Stimulated activated CD8-positive, alpha-beta memory T cell treated with anti-CD3 and anti-CD28 coated beads, Interleukin-4, amount 100 ng/mL, for 1 hour (primary cell): ENCODE measurements at places on chromosomes 3 and 15.

DNA sequence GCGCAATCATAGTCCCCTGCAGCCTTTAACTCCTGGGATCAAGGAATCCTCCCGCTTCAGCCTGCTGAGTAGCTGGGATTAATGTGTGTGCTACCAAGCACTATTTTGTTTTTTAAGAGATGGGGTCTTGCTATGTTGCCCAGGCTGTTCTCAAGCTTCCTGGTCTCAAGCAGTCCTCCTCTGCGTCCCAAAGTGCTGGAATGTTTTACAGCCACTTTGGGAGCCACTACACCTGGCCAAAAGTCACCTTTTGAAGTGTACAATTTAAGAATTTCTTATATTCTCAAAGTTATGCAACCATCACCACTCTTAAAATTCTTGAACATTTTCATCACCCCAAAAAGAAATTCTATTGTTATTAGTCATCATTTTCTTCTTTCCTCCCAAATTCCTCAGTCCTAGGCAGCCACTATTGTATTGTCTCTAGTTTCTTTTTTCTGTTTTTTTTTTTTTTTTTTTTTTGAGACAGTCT lies 17.8 kb downstream of the CDV3 start:
- DNase-seq: no peak

- DNase-seq: no peak
These were observed 10.1 kb downstream of the MELTF start for GRCh38 chr3:197019535-197019934.

DNA sequence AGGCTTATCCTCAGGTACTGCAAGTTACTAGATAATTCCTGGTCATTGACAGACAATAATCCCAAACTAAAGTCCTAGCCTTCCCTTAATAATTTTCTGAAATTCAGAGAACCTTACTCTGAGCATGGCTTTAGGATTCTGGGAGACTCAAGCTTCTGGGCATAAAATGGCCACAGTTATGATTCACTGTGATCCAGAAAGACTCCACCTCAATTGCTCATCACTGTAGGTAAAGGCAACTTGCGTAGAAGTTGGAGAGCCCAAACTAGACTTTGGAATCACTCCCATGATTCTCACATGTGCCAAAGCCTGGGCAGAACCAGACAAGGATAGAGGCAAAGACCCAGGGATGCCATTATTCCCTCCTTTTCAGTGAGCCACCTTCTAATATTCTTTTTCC lies 195.3 kb downstream of the OSBPL10 start:
- no peak for DNase-seq

- DNase-seq: no peak
These were observed 4.6 kb downstream of the TLE3 start for GRCh38 chr15:70093070-70093469.
